ENCODE measurements at places on chromosomes 3 and 15.
A peak's percentile ranks its signal among the peaks of the same experiment; 100 is the strongest.

GRCh38 chr3:16309558-16309957 lies 44.5 kb downstream of the OXNAD1 start:
- peak; percentile 81 for DNase-seq

DNA sequence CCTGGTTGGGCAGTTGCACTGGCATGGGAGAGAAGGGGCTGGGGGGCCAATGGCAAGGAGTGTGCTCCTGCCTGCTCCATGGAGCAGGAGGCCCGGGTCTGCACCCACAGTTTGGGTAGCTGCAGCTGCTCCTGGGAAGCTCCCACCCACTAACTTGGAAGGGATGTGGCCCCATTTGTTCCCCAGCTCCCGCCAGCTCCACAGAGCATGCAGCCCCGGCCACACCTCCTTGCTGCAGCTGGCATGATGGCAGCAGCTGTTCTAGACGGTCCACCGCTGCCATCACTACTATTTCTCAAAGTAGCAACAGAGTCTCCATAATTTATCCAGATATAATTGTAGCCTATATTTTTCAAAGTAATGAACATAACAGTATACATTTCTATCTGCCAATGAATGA lies 65.8 kb downstream of the PIK3CB start:
- no peak for DNase-seq

- no peak for DNase-seq
These were observed 69.7 kb downstream of the SCN5A start for GRCh38 chr3:38579551-38580449.

DNA sequence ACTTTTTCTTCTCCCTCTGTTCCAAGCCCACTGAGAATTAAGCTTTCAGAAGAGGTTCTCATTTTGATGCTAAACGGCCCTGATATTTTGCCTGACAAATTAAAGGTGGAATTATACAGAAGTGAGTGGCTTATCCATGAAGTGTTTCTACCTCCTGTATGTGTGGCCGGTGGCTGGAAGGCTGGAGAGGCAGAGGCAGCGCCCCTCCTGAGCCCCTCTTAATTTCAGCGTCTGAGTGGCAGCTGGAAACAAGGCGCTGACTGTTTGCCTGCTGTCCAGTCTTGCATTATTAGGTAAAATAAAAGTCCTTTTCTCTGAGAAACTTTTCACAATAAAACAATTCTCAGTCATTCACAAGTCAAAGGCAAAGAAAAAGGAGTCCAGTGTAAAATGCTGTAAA lies 685.7 kb downstream of the MCTP2 start:
- DNase-seq: no peak

GRCh38 chr3:46465196-46465520 lies 453 bp upstream of the LTF start:
- no peak for DNase-seq

- DNase-seq: peak; percentile 79
These were observed 29.7 kb downstream of the PLXND1 start for GRCh38 chr3:129576514-129577352.

- DNase-seq: no peak
These were observed 141.8 kb downstream of the XXYLT1 start for GRCh38 chr3:195129072-195129643.

- DNase-seq: no peak
These were observed 225.9 kb upstream of the CD96 start for GRCh38 chr3:111315930-111316587.

DNA sequence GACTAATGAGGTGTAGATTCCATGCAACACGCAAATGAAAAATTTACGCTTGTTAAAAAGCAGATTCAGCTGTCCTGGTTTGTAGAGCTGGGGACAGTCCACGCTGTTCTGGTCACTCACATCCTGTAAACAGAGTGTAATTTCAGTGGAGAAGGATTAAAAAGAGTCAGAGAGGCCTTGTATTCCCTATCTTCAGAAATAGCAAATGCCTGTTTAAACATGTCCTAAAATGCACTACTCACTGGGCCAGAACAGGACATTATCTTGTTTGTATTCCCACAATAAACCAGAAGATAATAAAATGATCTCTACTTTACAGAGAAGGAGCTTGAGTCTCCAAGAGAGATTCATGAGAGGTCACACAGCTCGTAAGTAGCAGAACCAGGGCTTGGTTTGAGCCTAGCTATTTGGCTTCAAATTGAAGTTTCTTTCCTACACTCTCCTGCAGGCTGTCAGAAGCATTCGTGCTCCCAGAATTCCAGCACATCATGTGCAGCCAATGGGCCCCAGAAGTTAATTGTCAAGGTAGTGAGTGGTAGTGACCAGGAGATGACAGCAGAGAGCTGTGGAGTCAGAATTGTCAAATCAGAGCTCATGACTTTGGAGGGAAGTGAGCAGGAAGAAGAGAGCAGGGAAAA lies 242.5 kb downstream of the ATP8B4 start:
- no peak for DNase-seq

GRCh38 chr15:67180514-67181191 lies 73.8 kb downstream of the AAGAB start:
- DNase-seq: no peak

DNA sequence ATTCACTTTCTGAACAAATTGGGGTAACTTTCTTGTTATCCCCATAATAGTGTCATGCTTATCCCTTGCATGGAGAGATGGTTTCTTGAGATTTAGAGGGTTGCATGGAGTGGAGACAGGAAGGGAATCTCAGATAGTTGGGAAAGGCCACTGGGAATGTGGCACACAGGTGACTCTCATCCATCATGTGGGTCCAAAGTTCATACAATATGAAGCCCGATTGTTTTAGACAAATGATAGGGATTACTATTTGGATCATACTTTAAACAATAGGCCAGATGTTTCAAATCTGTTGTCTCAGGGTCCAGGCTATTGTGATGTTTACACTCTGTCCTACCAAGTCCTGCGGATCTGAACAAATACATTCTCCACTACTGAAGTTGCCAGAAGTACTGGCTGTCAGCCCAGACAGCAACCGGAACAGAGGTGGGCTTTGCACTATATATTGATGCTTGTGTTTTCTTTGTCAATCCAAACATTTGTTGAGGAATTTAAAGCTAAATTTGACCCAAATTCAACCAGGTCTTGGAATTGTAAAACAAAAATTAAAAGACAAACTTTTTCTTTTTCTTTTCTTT lies 39.2 kb upstream of the NMNAT3 start:
- no peak for DNase-seq

DNA sequence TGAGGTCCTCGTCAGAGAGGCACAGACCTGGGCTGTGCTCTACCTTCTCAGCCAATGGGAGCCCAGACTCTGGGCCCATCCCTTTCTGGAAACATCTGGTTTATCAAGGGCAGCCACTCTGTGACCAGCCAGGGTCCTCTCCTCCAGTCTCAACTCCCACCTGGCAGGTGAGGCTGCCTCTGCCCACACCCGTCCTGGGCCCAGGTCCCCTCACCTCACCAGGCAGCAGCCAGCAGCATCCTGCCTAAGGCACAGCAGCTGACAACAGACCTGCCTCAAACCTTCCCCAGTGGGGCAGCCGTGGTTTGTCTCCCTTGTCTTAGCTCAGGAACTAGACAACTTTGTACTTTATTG lies 8.7 kb upstream of the VIPR1 start:
- DNase-seq: no peak

GRCh38 chr3:111748132-111748531 lies 110.9 kb upstream of the PHLDB2 start:
- no peak for DNase-seq

DNA sequence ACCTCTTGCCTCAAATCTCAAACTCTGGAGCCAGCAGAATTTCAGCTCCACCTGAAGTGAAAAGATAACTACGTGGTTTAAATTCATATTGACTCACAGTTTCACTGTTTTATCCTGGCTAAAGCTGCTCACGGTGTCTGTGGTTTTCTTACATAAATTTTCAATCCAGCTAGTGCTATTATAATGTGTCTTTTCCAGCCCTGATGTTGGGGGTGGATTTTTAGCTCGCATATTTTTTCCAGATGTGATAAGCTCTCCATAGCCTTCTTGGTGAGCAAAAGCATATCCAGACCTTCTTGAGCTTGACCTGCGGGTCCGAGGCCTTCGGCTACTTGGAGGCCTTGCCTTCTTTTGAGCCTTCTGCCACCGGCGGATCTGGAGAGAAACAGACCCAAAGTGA lies 239.3 kb downstream of the DTWD1 start:
- no peak for DNase-seq

- DNase-seq: no peak
These were observed 24.2 kb downstream of the MCTP2 start for GRCh38 chr15:94255540-94255939.

GRCh38 chr3:108001457-108001856 lies 89.4 kb downstream of the CD47 start:
- DNase-seq: no peak

- DNase-seq: peak; percentile 50
These were observed 485 bp downstream of the CELF6 start for GRCh38 chr15:72319360-72319984.

- DNase-seq: peak; percentile 53
These were observed 71.1 kb upstream of the XCR1 start for GRCh38 chr3:46098319-46098761.

GRCh38 chr3:83426300-83426699 lies 1532.5 kb upstream of the CADM2 start:
- DNase-seq: no peak

GRCh38 chr3:95343228-95343627 lies 1280.4 kb downstream of the NSUN3 start:
- DNase-seq: no peak

- no peak for DNase-seq
These were observed 155.9 kb upstream of the ICE2 start for GRCh38 chr15:60634815-60635214.

- no peak for DNase-seq
These were observed 5.0 kb downstream of the NAA50 start for GRCh38 chr3:113741086-113741485.

GRCh38 chr3:66497288-66497984 lies 3.4 kb downstream of the LRIG1 start:
- DNase-seq: peak; percentile 50

GRCh38 chr3:187889601-187890404 lies 144.5 kb upstream of the BCL6 start:
- DNase-seq: no peak

- no peak for DNase-seq
These were observed 46.2 kb downstream of the NRG4 start for GRCh38 chr15:75966073-75966472.

DNA sequence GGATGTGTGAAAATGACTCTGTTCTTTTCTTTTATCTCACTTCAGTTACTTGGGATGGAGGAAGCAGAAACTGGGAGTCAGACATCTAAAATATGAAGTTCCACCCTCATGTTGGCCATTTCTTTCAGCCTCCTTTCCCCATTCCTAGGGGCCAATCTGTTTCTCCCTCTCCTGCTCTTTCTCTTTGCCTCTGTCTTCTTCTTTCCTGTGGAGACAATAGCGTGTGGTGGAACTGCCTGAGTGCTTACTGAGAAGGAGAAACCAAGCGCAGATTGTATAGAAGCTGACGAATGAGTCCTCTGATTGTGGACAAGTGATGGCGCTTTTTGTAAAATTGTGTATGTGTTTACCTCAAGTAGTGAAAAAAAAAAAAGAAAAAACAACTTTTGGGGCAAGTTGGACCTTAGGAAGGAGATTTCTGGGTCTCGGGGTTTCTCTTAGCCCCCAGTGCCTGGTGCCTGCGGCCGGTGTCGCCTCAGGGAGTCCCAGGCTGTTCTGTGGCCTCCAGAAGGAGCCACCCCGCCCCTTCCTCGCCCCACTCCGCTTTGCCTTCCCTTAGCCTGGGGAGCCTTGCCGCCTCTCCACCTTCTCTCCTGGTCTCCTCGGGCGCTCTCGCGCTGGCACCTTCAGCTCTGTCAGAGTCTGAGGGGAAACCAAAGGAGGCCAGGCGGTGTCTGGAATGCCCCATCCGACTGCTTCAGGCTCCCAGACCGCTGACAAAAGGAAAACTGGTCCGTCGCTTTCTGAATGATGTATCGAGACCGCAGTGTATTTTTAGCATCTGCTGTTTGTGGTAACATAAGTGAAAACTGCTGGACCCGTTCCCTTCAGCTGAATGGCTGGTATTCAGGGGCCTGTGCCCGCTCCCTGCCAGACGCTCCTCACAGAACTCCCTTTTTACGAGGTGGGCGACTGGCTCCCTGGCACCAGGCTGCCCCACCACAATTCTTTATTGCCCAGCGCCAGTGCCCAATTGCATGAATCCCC lies 30.1 kb downstream of the SCG5 start:
- DNase-seq: no peak

GRCh38 chr3:126752303-126753190 lies 48.5 kb downstream of the CHCHD6 start:
- peak; percentile 44 for DNase-seq

DNA sequence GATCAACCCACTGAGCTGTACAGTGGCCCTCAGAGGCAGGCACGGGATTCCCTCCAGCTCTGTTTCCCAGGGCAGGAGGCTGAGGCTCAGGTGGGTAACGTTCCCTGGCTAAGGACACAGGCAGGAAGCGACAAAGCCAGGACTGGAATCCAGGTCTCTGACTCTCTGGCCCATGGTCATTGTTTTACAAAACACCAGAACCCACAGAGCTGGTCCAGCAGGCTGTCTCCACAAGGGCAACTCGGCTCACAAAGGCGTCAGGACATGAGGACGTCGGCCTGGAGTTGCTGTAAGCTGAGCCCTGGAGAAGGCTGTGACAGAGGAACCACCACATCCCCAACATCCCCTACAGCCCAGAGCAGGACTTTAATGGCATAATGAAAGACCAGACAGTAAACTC lies 30.7 kb downstream of the NUP210 start:
- DNase-seq: no peak

DNA sequence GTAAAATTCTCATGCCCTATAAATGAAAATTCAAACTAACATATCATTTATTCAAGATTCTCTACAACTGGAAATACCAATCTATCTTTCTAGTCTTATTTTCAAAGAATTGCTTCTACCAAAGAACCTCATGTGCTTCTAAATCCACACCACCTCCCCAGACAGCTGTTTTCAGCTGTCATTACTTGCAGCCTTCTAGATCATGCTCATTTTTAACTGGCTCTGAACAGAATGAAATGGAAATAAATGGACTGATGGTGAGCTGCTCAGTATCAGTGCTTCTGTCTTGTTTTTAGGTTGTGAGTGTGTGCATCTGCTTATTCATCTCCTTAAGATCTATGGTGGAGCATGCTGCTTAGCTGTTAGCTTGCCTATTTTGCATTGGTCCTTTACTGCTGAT lies 29.4 kb downstream of the GOLGB1 start:
- no peak for DNase-seq
